GM23338 (cell line): ENCODE measurements at places on chromosomes 3 and 15.

DNA sequence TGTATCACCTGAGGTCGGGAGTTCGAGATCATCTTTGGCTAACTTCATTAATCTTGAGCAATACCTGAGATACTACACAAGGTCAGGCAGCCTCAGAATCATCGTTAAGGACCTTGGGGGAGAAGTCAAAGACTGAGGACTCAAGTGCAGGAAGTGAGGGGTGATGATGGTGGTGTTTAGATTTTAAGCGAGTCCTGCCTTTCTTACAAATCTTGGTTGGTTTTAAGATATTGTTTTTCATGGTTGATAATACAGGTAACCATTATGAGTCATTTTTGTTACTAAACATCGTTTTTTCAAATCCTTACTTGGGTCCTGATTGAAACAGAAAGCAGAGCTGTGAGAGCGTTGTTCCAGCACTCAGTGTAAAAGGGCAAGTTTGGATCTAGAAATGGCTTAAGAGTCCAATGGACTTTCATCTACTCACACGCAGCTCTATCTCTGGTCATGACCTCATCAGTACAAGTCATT lies 4.1 kb downstream of the RASGRP1 start:
- DNase-seq: no peak

GRCh38 chr3:3848923-3849275 lies 49.7 kb downstream of the LRRN1 start:
- no peak for DNase-seq

DNA sequence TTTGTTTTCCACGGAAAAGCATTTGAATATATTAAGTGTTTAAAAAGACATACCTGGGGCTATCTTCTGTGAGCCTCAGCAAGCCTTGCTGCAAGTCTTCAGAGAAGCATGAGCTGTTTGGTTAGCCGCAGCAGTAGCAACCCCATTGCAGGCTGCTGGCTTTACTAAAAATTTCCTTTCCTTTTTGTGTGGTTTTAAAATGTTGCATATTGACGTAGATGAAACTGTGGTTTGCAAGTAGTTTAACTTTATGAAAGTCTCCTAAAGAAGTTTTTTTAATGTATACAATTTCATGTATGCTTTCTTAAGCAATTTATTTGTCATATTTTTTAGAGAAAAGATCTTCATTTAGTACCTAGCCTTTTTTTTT lies at the start of gene GPR171:
GPR171 (minus strand) TSS at position 166 of the 370 bp plus-strand sequence. CDS start 3,830 bp downstream, outside the sequence.
- no peak for DNase-seq

DNA sequence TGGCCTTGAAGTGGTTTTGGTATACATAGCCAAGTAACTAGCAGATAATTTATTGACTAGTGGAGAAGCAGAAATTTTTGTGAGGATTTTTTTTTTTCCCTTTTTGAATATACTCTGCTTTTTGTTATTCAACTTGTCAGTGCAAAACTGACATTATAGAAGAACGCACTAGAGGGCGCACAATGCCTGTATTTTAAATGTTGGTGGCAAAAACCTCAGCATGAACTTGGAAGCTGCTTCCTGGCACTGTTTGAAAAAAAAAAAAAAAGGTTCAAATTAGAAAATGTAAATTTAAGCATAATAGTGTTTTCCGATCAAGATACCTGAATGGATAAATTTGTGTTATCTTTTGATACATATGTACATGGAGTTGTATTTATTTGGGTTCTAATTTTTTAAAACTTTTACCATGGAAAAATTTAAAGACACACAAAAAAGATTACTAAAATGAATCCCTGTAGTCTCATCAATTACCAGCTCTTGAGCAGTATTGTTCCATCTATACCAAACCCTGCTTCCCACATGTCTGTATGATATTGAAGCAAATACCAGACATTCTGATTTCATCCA lies 56.0 kb downstream of the SLC25A26 start:
- DNase-seq: peak; percentile 84

DNA sequence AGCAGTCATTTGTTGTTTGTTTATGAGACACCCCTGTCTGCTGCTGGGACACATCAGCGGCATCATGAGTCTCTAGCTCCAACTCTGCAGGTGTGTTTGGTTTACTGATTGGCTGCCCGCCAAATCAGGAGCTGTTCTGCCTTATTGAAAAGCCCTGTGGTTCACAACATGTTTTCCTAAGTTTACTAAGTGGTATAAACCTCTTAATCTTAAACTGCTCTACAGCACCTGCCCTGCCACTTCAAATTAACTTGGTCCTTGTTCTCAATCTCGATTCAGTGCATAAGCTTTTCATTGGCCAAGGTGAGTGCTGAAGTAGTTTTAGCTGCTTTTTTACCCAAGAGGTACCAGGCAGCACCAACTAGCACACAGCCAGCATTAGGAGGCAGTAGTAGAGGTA lies 77.8 kb upstream of the WDR72 start:
- DNase-seq: peak; percentile 15

DNA sequence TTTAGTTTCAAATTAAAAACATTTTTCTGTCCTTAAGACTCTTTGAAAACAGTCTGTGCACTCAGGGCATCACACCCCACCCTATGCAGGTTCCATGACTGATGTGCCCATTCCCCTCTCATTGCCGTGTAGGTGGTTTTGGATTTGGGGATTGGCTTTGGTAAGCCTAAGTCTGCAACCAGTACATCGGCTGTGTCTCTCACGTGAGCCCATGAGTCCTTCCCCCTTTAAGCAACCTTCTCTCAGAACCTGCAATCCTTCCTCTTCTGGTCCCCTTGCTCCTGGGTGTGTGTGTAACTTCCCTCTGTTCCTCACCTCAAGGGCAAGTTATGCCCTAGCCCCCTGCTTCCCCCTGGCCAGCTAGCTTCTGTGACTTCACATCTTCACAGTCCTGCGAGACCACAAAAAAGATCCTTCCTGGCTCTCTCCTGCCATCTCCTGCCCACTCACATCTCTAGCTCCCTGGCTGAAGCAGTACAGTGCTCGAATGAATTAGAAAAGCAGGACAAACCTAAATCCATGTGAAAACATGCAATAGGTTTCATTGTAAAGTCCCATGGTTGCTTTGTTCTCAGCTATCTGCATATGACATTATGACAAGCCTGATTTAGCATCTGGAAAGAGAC lies 126.7 kb downstream of the UACA start:
- DNase-seq: peak; percentile 52

- DNase-seq: no peak
Measured at GRCh38 chr3:161413127-161413854, 42.0 kb upstream of the SPTSSB start.

- no peak for DNase-seq
Measured at GRCh38 chr3:36461597-36461996, 81.3 kb downstream of the STAC start.

DNA sequence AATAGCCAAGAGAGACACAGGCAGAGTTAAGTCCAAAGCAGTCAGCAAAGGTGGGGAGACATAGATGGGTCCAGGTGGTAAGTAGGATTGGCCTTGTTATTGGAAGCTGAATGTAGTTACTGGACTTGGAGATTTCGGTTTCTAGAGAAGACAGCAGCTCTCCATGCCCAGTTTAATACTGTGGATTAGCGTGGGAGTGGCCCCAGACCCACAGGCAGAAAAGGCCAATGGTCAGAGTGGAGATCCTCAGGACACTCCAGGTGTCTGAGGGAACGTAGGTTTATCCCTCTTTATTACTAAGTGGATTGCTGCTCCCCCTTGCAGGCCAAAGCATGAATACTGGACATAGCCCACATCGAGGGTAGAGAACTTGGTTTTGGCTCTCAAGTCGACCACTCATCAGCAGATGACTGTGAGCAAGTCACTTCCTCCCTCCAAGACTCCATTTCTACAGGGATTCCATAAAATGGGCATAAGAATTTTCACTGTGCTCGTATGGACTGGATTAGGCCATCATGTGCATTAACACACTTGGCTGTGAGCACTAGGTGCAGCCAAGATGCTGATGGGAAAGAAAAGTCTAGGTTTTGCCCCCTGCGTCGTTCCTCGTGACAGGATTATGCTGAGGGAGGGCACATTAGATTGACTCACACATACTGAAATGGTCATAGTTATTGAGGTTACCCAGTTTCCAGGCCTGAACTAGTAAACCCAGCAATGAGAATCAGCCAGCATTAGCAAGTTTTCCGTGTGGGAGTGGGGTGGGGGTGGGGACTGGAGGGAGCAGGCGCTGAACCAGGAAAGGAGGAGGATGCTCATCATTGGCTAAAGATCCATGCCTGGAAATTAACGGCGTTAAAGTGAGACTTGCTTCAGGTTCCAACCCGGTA lies 225.2 kb upstream of the TPRG1 start:
- DNase-seq: no peak

DNA sequence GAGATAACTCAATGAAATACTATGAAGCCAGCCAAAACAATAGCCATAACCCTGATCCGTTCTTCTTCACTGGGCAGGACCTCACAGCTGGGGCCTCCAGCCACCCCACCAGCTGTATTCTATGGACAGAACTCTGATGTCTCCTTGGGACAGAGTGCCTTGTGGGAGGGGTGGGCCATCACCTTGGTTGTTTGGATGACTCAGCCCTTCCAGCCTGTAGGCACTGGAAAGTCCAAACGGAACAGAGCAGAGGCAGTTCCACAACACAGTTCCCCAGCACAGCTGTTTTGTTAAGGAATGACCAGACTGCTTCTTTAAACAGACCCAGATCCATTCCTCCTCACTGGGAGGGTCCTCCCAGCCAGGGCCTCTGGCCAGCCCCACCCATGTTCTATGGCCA lies 31.9 kb upstream of the ZBED2 start:
- no peak for DNase-seq

DNA sequence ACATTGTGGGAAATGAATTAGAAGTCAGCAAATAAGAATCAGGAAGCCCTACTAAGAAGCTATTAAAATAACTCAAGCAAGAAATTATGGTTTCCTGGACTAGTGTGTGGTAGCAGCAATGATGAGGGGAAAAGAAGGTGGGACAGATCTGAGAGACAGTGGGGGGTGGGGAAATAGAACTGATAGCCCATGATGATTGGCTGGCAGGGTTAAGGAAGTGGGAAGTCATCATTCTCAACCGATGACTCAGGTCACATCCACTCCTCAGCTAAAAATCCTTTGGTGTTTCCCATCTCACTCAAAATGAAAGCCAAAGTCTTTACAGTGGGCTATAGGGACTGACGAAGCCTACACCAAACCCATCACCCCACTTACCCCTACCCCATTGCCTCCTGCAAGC lies 153.9 kb upstream of the ARHGEF26 start:
- DNase-seq: no peak

DNA sequence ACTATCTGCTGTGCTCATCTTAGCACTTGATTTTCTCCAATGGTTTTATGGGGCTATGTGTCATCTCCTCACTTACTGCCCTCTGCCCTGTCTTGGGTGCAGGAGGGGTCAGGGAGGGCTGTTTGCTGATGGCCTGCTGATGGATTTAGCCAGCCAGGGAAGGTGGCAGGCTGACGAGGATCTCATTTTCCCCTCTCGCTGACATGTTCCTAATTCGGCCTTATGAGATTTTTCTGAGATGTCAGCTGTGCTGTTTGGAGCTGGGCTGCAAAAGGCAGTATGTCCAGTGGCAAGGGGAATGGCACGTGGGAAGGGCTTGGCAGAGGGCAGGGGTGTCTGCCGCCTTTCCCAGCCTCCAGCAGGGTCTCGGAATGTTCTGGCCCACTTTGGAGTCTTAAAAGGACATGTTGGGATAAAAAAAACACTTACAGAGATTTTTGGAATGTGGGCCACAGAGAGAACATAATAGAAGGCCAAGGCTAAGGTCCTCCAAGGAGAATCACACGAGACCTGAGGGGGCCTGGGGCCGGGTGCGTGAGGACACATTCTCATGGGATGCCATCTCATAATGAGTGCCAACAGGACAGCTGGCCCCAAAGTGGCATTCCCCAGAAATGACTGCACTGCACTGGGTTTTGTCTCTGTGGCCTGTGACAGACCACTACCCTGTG lies 303.8 kb downstream of the TLE3 start:
- DNase-seq: no peak

GRCh38 chr3:145906301-145906700 lies 254.7 kb downstream of the PLOD2 start:
- no peak for DNase-seq

- DNase-seq: no peak
Measured at GRCh38 chr3:2976212-2976611, 134.0 kb downstream of the IL5RA start.

GRCh38 chr3:41106691-41107090 lies 92.6 kb upstream of the CTNNB1 start:
- DNase-seq: no peak

DNA sequence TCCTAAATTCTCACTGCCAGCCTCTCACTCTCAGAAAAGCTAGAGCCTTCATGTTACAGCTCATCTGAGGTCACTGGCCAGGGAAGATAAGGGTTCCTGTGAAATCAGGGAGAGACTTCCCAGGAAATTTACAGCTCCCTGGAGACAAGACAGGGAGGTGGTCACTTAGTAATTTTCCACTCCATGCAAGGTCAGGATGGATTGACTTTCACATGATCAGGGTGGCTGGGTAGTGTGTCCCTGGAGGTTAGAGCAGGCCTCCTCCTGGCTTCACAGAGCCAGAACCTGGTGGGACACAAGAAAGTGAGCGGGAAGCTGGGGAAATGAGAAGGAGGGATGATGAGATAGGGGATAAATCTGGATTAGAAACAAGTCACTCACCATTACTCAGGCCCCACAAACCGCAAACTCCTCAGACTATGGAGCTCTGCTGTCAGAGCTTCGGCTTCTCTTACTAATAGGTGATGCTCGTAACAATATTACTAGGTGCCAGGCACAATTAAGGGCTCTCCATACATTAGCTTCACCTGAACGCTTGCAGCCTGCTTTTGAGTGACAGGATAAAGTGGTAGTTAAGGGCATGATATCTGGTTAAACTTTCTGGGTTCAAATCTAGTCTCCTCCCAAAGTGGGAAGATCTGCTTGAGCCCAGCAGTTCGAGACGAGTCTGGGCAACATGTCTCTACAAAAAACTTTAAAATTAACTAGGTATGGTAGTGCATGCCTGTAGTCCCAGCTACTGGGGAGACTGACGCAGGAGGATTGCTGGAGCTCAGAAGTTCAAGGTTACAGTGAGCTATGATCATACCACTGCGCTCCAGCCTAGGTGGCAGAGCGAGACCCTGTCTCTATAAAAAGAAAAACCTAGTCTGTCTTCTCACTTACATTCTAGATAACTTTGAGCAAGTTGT lies 24.9 kb downstream of the DUOX2 start:
- no peak for DNase-seq

DNA sequence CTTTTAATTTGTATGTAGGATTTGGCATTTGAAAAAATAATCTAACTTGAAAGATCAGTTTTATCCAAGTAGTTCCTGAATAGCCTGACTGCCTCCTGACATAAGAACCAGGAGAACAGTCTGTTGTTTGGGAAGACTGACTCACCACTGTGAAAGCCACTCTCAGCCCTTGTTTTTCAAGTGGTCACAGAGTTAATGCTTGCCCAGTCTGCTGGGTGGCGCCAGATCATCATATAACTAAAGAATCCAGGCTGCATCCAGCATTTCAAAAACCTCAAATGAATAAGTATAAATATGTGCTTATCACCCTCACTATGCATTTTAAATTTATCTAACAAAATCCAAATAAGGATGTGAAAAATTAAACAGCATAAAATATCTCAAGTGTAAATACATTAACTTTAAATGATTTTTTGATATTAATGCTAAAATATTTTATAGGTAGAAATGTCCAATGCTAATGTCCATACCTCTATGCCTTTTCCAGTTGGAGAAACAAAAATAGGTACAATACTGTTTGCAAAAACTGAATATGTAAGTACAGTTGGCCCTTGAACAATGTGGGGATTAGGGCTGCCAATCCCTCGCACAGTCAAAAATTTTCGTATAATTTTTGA lies 26.9 kb upstream of the ZBBX start:
- peak; percentile 87 for DNase-seq

GRCh38 chr15:57668016-57668415 lies 38.5 kb upstream of the POLR2M start:
- no peak for DNase-seq

- no peak for DNase-seq
Measured at GRCh38 chr3:101898752-101899169, 49.4 kb downstream of the NFKBIZ start.
